Neural crest cell (in vitro differentiated cells): ENCODE measurements at places on chromosomes 5 and 9. TPM values are rescaled to one million over a fixed set of nuclear protein-coding genes. Genes with fewer than 3 reads are reported as not detected.
A peak's percentile ranks its signal among the peaks of the same experiment; 100 is the strongest.

DNA sequence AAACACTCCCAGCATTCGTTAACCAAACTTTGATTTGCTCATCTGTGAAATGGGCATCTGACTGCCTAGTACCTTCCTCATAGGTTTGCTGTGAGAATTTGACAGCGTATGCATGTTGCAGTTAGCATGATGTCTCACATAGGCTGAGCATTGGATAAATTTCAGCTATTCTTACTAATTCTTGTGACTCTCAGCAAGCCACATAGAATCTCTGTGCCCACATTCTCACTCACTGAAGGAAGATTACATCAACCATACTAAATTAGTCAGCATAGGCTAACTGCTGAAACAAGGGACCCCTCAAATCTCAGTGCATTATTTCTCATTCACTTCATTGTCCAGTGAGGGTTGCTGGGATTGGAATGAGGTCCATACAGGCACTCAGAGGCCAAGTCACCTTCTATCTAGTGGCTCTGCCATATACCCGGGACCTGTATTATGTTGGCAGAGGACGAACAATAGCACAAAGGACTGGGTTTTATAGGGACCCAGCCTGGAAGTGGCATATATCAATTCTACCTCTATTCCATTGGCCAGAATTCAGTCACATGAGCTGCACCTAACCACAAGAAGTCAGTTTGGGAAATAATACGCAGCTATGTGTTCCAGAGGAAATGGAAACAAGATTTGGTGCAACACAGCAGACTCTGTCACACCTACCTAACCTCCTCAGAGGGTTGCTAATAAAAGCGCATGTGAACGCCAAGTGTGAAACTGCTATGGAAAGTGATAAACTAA is 4.2 kb upstream of the PTGER4 start:
- H3K27me3 ChIP-seq: peaks cover 62% of the 10 kb centered on the region
- H3K27ac ChIP-seq: no peak overlapping the region
- no peaks in the 10 kb centered on the region for H3K36me3 ChIP-seq
- no peak for DNase-seq
- H3K4me3 ChIP-seq: no peak overlapping the region

GRCh38 chr9:110623462-110624025 is 44.0 kb upstream of the SVEP1 start:
- no peak overlapping the region for H3K4me3 ChIP-seq
- no peaks in the 10 kb centered on the region for H3K36me3 ChIP-seq
- H3K27me3 ChIP-seq: peaks cover 6% of the 10 kb centered on the region

GRCh38 chr9:33032865-33033264 is 7.8 kb downstream of the DNAJA1 start:
- no peak overlapping the region for H3K4me3 ChIP-seq
- H3K36me3 ChIP-seq: peaks cover 30% of the 10 kb centered on the region
- H3K27ac ChIP-seq: no peak overlapping the region
- peaks cover 32% of the 10 kb centered on the region for H3K4me1 ChIP-seq

GRCh38 chr5:138033907-138034306 is 1.0 kb upstream of the FAM13B start:
- H3K4me1 ChIP-seq: peaks cover 47% of the 10 kb centered on the region
- DNase-seq: no peak
- H3K27me3 ChIP-seq: peaks cover 2% of the 10 kb centered on the region
- H3K4me3 ChIP-seq: peak overlapping the region; percentile 97

DNA sequence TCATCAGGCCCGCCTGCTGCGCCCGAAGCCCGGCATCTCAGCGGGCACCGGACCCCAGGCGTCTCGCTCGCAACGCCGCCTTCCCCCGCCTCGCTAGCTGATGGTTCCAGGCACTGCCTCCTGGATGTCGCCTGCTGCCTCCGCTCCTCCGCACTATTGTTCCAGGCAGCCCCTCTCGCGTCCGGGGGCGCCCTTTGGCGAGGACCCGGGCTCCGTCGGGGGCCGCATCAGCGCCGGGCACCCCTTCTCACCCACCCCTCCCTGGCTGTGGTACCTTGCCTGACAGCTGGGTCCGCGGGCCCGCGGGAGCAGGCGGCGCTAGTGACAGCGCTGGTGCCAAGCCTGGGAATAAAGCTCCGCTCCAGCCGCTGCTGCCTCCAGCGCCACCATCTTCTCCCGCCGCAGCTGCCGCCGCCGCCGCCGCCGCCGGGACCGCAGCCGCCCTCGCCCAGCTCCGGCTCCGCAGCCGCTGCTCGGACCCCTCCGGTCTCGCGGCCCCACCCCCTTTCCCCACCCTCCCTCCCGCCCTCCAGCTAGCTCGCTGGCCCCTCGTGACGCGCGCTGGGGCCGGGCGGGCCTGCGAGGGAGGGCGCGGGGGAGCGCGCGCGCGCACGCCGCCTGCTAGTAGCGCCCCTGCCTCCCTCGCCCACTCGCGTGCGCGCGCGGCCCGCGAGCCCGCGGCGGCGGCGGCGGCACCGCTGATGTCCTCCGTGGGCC is at the start of gene APBA1:
TSS of gene APBA1 (minus strand) at position 493 of the 717 bp plus-strand sequence.
- H3K27ac ChIP-seq: peak within 1 kb of the TSS; percentile 79
- peak; percentile 53 for DNase-seq
- H3K36me3 ChIP-seq: no peaks in the 10 kb centered on the region
- H3K4me1 ChIP-seq: peaks cover 17% of the 10 kb centered on the region

GRCh38 chr5:109936996-109937395 is 247.3 kb downstream of the MAN2A1 start:
- peaks cover 7% of the 10 kb centered on the region for H3K4me1 ChIP-seq
- peak overlapping the region; percentile 78 for H3K27ac ChIP-seq
- DNase-seq: no peak
- no peak overlapping the region for H3K4me3 ChIP-seq

DNA sequence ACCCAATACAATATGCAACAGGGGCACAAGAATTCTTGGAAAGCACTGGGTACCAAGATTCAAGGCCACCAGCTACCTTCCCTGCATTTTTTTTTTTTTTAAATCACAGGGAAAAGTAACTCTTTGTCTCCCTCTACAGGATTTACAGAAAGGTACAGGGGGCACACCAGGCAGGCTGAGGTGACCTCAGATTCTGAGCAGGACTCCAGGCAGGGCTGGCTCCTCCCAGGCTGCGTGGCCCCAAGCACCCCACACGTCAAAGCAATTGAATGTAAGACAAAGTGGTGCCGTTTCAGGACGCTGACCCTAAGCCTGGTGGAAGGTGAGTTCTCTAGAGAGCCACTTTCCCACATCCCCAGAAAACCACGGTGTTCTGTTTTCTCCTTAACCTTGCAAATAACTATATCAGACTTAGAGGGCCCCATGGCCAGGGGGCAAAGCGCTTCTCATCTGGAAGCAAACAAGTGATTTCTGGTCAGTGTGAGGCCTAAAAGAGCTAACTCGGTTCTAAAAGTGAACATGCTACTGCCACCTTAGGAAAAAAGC is 222.6 kb downstream of the ROR2 start:
- H3K36me3 ChIP-seq: no peaks in the 10 kb centered on the region
- H3K4me3 ChIP-seq: no peak overlapping the region
- no peaks in the 10 kb centered on the region for H3K27me3 ChIP-seq
- no peaks in the 10 kb centered on the region for H3K4me1 ChIP-seq
- DNase-seq: peak; percentile 44

DNA sequence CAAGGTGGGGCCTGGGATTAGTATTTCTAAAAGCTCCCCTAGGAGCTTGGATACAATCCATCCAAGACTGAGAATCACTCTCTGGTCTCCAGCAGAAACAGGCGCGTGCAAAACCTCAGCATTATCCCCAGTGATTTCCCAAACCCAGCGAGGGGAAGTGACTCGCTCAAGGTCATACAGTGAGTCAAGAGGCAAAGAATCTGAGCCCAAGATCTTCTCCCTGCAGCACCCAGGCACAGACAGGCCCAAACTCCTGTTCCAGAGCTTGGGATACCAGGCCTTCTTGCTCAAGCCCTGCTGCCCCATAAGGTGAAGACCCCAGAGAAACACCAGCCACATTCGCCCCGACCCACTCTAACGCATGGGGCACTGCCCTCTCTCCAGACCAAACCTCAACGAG is 33.2 kb downstream of the SHB start:
- H3K4me1 ChIP-seq: peaks cover 40% of the 10 kb centered on the region
- H3K4me3 ChIP-seq: no peak overlapping the region
- no peaks in the 10 kb centered on the region for H3K27me3 ChIP-seq
- H3K36me3 ChIP-seq: no peaks in the 10 kb centered on the region

DNA sequence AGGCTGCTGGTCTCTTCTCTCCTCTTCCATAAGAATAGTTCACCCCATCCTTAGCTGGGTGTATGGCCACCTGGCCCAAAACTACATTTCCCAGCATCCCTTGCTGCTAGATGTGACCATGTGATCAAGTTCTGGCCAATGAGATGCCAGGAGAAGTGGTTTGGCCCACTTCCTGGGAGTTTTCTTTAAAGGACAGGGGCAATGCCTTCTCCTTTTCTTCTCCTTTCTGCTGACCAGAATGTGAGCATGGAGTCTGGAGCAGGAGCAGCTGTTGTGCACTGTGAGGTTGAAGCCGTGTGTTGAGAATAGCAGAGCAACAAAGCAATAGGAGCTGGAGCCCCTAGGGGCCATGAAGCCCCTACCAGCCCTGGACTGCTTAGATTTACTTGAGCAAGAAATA is 36.8 kb downstream of the C9orf50 start:
- H3K36me3 ChIP-seq: no peaks in the 10 kb centered on the region
- no peaks in the 10 kb centered on the region for H3K27me3 ChIP-seq
- H3K4me1 ChIP-seq: peaks cover 41% of the 10 kb centered on the region
- H3K4me3 ChIP-seq: no peak overlapping the region

DNA sequence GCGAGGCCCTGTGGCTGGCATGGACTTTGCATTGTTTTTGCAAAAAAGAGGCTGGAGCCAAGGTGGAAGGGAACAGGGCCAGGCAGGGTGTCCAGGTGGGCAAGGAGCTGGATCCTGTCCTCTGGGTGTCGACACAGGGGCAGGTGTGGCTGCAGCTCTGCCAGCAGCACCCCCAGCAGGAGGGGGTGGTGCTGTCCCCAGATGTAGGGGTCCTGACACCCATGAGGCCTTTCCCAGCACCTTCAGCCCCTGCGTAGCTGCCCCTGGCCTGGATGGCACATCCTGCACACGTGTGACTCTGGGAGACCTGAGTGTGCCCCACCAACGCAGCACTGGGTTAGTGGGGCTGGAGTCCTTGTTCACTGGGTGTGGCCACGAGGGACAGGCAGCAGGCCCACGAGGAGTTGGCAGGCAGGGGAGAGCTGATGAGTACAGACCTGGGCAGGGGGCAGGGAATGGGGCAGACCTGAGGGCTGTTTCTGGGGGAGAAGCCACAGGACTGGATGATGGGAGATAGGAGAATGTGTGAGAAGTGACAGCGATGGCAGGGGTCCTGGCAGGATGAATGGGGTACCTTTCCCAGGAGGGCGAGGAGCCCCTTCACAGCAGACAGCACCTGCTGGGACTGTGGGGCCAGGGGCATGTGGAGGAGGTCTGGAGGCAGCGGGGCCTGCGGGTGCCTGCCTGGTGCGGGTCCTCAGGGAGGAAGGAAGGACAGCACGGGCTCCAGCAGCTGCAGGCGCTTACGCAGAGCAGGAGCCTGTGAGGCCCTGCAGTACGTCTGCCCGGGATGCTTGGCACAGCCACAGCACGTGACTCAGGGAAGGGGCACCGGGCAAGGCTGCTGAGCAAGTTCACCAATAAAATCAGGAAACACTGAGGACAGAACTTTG is 3.6 kb upstream of the RASGEF1C start:
- no peak for DNase-seq
- H3K4me1 ChIP-seq: peaks cover 6% of the 10 kb centered on the region
- H3K36me3 ChIP-seq: no peaks in the 10 kb centered on the region
- H3K4me3 ChIP-seq: peak overlapping the region; percentile 19
- H3K27me3 ChIP-seq: peaks cover 5% of the 10 kb centered on the region
- H3K27ac ChIP-seq: no peak overlapping the region

DNA sequence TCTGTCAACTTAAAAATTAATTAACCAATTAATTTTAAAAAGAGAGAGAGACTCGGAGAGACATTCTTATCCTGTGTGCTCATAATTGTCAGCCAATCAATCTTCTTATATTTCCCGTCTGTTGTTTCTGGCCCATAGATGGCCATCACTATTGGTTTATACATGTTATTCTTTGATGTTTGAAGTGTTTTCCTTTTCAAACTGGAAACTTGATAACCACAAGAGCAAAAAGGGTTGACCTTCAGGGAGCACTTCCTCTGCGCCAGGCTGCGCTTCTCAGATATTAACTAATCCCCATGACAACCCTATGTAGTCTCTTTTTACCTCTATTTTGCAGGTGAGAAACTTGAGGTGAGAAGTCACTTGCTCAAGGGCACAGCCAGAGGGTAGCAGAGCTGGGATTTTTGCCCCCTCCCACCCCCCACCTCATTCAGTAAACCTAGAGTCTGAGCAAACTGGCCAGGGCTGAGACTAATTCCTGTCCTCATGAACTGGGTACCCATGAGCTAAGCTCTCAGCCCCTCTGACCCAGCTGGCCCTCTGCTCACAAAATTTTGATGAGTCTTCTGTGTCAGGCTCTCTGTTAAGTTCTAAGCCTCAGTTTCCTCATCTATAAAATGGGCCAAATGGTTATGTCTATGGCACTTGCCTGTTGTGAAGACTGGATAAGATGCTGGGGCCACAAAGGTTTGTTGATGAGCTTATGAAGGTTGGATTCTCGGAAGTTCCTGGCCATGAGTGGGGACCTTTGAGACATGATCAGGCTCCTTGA is 86.0 kb upstream of the SH3PXD2B start:
- H3K27me3 ChIP-seq: no peaks in the 10 kb centered on the region
- no peak for DNase-seq
- no peak overlapping the region for H3K4me3 ChIP-seq
- H3K4me1 ChIP-seq: peaks cover 7% of the 10 kb centered on the region

- H3K27ac ChIP-seq: no peak overlapping the region
- DNase-seq: peak; percentile 14
- peak overlapping the region; percentile 86 for H3K4me3 ChIP-seq
- H3K4me1 ChIP-seq: peaks cover 25% of the 10 kb centered on the region
Observed at GRCh38 chr9:134642385-134643181, 980 bp downstream of the COL5A1 start.

DNA sequence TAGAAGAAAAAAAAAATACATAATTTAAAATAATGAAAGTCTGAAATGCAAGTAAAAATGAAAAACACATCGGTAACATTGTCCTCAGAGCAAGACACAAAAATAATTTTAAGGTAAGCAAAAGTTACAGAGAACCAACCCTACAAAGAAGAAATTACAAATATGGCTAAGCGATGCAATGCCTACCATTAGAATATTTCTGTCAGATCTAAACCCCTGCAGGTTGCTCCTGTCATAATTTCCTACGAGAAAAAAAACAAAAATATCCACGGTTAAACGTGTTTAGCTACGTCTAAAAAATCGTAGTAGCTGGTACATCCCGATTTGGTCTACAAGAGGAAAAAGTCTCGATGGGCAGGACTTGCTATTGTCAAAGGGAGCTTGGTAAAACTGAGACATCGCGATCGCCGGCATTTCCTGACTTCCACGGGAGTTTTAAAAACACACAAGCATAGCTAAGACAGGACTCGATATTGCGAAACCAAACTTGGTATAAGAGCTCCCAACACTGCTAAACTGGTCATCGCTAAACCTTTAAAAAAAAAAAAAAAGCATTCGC is 1.1 kb upstream of the ANXA2R start:
- H3K27me3 ChIP-seq: peaks cover 93% of the 10 kb centered on the region
- no peak for DNase-seq
- H3K27ac ChIP-seq: no peak overlapping the region

GRCh38 chr9:1960342-1961042 is 54.7 kb upstream of the SMARCA2 start:
- no peak overlapping the region for H3K27ac ChIP-seq
- H3K4me3 ChIP-seq: no peak overlapping the region
- no peaks in the 10 kb centered on the region for H3K36me3 ChIP-seq
- no peak for DNase-seq

- DNase-seq: no peak
- no peak overlapping the region for H3K27ac ChIP-seq
- peaks cover 34% of the 10 kb centered on the region for H3K36me3 ChIP-seq
Observed at GRCh38 chr9:40925149-40925548, 203.3 kb downstream of the FOXD4L6 start.

The PCDHGA7 gene
- total RNA-seq: 0.32 and 0.37 TPM in 2 replicates

The PTPN3 gene
- 1.1 and 1.3 TPM in 2 replicates for total RNA-seq

The CATSPER3 gene
- 0.36 and 0.54 TPM in 2 replicates for total RNA-seq
